ENCODE measurements at places on chromosomes 7 and 10.

DNA sequence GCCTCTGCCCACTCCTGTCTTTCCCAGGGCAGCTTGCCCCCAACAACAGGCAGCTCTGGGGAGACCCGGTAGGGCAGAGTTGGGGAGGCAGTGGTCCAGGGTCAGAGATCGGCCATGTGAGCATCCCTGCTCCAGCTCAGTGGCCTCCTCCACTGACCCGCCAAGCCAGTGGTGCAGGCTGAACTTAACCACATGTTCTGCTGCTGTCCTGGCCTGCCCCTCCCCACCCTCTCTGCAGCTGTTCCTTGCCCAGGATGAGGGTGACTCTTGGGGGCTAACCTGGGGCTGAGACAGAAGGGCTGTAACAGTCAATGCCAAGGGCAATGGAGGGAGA lies 349.3 kb downstream of the PLXNA4 start:
- no peak for DNase-seq

GRCh38 chr10:75000748-75001321 lies 110.6 kb upstream of the SAMD8 start:
- peak; percentile 10 for DNase-seq

DNA sequence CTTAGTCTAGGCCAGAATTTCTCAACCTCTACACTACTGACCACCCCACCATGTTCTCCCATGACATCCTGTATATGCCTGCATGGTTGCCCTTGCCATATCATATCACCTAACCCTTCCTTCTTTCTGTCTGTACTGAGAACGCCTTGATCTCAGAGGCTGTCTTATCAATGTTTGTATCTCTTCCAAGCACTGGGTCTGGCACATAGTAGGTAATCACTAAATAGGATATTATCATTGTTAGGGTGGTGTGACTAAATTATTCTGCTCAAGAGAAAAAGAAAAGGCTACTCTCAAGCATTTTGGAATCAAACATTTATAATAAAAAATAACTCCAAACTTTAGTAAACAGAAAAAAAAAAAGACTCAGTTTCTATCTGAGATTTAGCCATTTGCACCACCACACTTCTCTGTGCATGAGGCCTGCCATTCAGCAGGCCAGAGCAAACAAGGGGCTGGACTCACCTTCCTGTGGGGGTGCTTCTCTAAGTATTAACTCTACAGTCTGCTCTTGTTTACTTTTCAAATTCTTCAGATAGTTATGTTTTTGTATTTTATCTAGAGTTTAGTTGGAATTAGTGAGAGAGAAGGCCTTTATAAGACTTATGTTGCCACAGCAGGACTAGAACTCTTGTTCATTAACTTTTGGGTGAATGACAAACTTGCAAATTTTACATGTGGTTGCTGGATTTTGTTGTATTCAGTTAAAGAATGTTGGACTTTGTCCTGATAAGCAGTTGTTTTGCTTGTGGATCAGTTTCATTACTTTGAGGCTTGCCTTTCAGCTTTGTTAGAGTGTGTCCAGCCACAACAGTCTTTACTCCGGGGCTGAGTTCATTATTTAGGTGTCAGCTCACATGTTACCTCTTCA lies 5.4 kb downstream of the AGBL3 start:
- DNase-seq = no peak

- no peak for DNase-seq
Observed at GRCh38 chr7:80335511-80336231, 176.2 kb downstream of the GNAT3 start.

DNA sequence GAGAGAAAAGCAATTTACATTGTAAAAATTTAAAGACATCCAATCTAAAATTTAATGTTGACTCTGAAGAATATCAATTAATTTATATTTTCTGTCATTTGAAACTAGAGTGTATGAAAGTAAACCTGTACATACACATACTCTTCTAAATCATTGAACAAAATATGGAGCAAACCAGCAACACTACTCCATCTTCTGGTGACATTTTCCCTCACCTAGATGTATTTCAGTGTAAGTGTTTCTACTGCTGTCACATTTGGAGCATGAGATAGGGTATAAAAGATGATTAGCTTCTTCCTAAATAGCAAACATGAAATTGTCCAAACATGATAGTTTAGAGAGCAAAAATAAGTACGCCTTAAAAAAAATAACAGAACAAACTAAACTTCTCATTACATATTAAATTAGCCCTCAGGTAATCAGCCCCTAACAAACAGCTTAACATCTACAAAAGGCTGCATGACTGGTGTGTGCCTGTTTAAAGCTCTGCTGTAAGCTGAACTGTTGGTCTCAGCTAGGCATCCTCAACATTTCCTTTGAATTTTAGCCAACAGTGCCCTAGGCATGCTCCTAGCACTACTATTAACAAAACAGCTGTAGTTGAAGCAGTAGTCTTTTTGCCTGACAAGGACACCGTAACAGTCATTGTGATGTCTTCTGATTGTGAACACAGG lies 189.8 kb downstream of the CTNNA3 start:
- no peak for DNase-seq

- DNase-seq = peak; percentile 50
Observed at GRCh38 chr7:150965273-150965830, 12.8 kb downstream of the KCNH2 start.

GRCh38 chr7:1532456-1533254 lies 2.2 kb downstream of the MAFK start:
- peak; percentile 24 for DNase-seq

DNA sequence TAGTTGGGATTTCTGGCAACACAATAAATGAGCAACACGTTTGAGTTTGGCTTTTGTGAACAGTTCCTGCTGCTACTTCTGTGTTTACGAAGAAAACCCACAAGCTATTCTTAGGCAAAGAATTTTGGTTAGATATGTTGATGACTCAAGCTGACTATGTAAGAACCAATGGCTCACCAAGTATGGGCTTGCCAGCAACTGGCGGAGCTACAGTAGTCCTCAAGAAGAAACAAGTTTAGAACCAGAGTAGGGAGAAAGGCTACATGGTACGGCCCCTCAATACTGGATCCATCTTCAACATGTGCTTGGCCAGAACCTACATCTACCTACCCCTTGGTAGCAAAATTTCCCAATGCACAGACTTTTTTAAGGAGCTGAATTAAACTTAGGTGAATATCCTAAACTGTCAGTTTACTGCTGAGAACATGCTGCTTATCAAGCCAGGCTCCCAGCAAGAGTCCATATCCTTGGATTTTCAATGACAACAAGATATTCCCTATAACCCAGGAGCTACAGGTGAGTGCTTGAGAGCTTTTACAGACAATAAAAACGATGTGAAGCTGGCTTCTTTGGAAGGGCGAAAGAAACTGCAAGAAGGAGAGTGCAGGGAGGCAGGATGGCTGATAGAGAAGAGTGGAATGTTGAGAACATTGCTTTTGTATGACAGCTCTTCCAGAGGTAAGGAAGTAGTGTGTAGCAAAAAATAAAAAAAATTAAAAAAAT lies 74.3 kb upstream of the ASAH2 start:
- DNase-seq = peak; percentile 95

- no peak for DNase-seq
Observed at GRCh38 chr7:72406820-72407403, 5.2 kb downstream of the CALN1 start.

- no peak for DNase-seq
Observed at GRCh38 chr10:129328546-129328945, 138.5 kb upstream of the MGMT start.

GRCh38 chr10:32174349-32174893 lies 118.2 kb upstream of the KIF5B start:
- no peak for DNase-seq

GRCh38 chr10:84140036-84140379 lies 699 bp downstream of the GHITM start:
- DNase-seq = no peak

GRCh38 chr7:101816595-101817470 lies 593 bp upstream of the CUX1 start:
- DNase-seq = peak; percentile 29

- no peak for DNase-seq
Observed at GRCh38 chr7:11758627-11759111, 73.3 kb downstream of the THSD7A start.

- no peak for DNase-seq
Observed at GRCh38 chr7:17326378-17326777, 27.9 kb downstream of the AHR start.

- DNase-seq = no peak
Observed at GRCh38 chr10:58367069-58367468, 18.1 kb upstream of the TFAM start.

GRCh38 chr7:17625043-17625442 lies 315.3 kb downstream of the SNX13 start:
- peak; percentile 67 for DNase-seq
